Stimulated activated CD8-positive, alpha-beta memory T cell treated with anti-CD3 and anti-CD28 coated beads, Interleukin-15, amount 100 ng/mL, for 24 hours (primary cell): ENCODE measurements at places on chromosomes 2 and 18.

DNA sequence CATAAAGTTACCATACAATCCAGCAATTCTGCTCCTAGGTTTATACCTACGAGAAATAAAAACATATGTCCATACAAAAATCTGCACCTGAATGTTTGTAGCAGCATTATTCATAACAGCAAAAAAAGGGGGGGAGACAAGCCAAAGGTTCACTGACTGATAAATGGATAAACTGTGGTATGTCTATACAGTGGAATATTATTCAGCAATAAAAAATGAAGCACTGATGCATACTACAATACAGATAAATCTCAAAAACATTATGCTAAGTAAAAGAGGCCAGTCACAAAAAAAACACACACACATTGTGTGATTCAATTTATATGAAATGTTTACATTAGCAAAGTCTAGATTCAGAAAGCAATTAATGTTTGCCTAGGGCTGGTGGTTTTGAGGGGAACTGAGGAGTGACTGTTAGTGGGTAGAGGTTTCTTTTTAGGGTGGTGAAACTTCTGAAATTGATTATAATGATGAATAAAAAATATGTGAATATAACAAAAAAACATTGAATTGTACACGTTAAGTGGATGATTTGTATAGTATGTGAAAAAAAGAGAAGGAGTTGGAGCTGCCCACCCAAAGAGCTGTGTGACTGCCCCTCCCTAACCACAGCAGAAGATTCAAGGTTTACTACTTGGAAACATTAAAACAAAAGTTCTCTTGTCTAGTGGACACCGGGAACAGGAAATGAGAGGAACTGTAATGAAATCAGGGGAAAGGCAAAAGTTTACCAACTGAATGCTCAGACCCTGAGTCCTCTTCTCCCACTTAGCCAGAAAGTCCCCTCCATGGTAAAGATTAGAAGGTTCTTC lies 13.4 kb downstream of the COLEC12 start:
- no peak for DNase-seq

DNA sequence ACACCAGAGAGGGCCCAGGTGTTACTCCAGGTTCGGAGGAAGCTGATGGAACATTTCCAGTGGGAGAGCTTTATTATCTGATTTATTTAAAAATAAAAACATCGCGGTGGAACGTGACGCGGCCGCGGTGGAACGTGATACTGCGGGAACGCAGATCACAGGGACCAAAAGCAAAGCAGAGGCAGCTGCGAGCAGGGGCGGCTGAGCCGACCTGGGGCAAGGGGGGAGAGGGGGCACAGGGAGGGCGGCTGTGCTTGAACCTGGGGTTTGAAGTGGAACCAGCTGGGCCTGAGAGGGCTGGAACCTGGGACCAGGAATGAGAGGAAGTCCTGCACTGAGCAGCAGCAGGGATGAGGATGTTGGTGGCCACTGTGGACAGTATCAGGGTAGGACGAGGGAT lies 583.5 kb upstream of the SALL3 start:
- no peak for DNase-seq

DNA sequence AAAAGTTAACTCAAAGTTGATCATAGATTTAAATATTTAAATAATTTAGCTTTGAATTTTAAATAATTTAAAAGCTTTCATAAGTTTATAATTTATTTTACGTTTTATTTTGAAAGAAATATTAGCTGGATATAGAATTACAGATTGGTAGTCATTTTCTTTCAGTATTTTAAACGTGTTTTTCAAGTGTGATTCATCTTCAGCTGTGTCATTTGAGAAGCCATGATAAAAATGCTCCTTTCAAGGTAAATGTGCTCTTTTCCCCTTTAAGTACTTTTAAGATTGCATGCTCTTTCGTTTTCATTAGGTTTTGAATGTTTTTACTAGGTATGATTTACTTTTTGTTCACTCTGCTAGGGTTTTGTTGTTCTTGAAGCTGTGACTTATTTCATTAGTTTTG lies 116.8 kb upstream of the FIGN start:
- no peak for DNase-seq

GRCh38 chr18:70553936-70554260 lies 265.1 kb downstream of the SOCS6 start:
- DNase-seq, result no peak

DNA sequence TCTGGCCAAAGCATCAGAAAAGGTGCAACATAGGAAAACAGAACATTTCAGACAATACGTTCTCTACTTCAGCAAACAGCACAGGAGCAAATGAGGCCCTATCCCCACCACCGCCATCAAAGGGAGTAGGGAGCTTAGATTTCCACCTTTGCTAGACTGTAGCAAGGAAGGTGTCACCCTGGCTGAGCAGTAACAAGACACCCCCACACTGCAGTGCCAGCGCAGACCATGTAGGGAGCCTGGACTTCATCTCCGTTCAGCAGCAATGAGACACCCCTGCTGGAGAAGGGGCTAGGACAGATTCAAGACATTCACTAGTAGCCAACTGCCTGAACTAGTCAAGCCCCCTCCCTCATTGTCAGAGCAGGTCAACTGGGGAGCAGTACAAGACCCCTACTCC lies 160.1 kb upstream of the CBLN2 start:
- DNase-seq, result no peak

DNA sequence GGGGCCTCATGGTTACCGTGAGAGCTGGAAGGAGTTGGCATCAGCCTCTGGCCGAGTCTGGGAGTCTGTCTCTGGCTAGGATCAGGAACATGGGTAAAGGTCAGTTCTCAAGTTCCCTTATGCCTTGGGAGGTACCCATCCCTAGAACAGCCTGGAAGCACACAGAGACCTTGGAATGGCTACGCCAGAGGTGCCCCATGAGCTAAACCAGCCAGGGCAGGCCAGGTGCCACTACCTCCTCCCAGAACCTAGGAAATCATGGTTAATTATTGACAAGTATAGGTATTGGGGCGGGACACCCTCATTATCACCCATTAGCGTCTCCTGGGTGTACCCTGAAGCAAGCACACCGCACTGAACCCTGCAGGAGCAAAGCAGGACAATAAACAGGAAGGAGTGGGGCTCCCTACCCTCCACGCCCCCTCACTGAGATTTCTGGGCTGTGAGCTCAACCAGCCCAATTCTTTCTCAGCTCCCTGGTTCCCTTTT lies 3.0 kb upstream of the ASPRV1 start:
- no peak for DNase-seq

GRCh38 chr2:88838165-88838635 lies 146.7 kb downstream of the RPIA start:
- no peak for DNase-seq

DNA sequence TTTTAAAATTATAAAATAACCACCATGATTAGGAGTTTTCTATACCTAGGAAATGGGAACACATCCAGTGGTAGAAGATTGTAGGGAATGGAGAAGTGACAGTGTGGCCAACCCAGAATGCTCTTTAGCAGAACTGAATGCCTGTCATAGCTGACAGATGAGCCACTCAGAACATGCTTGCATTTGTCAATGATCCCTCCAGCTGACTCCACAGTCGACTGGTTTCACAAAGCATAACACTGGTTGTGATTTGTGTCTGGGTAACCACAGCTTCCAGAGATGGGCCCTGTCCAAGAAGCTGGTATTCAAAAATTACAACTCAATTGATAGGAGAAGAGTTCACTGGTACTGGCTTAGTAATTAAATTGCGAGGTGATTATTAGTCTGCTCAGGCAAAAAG lies 9.0 kb upstream of the CTIF start:
- no peak for DNase-seq

- no peak for DNase-seq
Measured at GRCh38 chr2:180554330-180554729, 426.1 kb upstream of the UBE2E3 start.

DNA sequence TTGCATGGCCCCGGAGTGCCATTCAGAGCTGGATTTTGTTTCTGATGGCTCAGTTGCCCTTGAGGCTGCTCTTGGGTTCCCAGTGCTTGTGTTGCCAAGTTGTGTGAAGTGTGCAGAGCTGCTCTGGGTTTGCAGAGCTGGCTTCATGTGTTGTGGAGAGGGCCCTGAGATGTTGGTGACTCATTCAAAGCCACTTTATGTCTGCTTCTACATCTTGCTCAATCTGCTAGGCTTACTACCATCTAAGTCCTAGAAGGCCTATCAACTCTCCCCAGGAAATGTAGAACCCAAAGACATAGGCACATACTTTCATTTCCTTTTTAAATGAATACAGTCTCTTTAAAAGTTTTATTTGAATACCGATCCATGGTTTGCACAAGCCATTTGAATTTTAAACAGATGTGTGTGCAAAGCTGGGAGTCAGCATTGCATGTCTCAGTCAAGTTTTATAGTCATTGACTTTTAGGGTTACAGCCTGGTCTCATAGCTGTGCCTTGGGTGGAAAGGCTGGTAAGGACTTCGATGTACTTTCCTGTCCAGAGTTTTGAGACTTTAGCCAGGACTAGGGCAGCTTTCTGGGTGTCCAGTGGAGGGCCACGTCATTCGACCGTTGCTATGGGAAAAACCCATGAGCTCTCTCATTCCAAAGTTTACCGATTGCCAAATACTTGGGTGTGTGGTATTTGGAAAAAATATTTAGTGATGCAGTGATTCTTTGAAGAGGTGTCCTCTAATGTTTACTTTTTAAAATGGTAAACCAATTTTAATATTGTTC lies 105.0 kb downstream of the LTBP1 start:
- no peak for DNase-seq

GRCh38 chr18:74063557-74063956 lies 84.1 kb downstream of the FBXO15 start:
- no peak for DNase-seq

DNA sequence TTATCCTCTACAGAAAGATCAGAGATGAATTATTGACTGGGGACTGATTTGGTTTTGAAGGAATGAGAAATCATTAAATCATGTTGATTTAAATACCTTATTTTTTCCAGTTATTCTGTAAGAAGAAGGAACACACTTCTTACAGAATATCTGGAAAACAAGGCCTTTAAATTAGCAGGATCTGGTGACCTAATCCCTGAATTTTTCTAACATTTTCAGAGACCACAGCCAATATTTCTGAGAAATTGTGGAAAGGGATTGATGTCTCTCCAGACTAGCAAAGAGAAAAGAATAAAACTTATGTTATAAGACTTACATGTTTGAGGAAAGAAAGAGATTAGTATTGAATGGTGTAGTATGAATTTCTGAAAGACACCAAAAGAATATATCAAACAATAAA lies 104.0 kb downstream of the KCNE4 start:
- DNase-seq, result no peak

- no peak for DNase-seq
Measured at GRCh38 chr18:65235966-65236624, 514.7 kb upstream of the CDH7 start.

DNA sequence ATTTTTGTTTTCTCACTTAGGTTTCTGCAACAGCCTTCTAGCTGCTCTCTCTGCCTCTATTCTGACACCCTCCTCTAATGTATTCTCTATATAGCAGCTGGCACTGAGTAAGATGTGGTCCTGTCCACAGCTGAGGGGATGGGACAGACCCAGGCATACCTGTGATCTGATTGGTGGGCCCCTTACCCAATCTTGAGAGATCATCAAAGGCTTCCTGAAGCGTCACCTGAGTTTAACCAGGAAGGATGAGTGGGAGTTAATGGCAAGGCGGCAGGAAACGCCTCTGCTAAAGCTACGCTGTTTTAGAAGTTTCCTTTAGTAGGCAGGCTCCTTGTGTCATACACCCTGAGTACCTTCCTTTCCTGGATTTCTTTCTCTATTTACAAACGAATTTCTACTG lies 5.7 kb upstream of the TET3 start:
- no peak for DNase-seq

GRCh38 chr2:49577041-49577440 lies 422.7 kb upstream of the FSHR start:
- no peak for DNase-seq

- no peak for DNase-seq
Measured at GRCh38 chr2:196284144-196284844, 112.9 kb upstream of the STK17B start.

DNA sequence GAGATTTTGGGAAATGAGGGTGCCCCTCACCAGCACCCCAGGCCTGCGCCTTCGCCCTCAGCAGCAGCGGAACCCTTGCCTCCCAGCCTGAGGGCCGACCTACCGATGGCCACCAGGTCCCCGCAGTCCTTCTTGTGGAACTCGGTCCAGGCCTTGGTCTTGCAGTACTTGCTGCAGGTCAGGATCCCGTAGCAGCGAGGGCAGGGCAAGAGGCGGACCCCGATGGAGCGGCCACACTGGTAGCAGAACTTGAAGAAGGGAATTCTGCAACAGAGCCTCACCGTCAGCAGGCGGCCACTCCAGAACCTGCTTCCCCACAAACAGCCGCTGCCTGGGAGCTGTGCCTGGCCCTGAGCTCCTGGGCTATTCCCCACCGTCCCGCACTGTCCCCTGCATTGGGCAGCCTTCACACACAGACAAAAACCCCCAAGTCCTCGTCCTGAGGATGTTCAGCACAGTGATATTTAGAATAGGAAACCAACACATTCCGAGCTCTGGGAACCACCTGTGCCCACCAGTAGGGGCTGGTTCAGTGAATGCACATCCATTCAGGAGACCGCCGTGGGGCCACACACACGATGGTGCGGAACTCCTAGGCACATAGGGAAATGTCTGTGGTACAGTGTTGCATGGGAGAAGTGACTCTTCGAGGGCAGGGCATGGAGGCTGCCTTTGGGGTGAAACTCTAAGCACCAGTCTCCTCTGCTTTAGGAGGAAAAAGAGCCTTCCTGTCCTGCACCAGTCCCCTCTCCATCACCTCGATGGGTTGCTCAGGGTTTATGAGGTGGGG lies 45.6 kb downstream of the GPC1 start:
- DNase-seq, result no peak

DNA sequence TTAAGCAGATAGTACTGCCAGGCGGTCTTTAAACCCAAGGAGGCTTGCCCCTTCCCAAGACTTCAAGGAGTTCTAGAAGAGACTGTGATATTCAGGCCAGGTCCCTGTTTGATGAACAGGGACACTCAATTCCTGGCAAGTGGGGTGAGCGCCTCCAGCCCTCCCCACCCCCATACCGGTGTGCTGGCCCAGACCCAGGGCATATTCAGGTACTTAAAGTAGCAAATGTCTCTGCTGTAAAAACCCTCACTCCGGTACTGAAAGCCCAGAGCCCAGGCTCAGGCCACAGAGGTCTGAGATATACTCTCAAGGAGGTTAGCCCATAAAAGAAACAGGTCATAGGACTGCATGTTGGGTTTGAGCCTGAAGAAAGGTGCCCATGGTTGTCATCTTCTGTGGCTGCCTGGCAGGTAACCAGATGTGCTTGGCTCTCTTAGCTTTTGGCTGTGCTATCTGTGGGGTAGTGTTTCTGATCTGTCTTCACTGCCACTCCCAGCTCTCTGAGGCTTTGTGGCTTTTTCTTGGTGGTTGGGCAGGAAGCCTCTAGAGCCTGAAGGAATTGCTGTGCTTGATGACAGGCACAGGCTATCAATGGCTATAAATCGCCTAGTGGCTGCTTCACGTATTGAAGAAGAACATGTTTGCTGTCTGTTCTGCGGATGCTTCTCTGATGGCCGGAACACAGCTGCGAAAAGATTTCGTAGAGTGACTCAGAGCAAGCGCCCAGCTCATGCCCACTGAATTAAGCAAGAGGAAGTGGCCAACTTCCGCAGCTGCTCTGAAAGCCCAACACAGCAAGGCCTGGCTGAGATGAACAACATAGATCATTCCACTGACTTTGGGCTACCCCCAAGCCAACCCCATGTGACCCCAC lies 63.3 kb upstream of the ALPP start:
- DNase-seq, result no peak
